ENCODE measurements at places on chromosomes 12 and 14. TPM values are rescaled to one million over a fixed set of nuclear protein-coding genes. Genes with fewer than 3 reads are reported as not detected.

The GUCY2C gene
- 0.04 TPM for polyA plus RNA-seq

The KRT82 gene
- polyA plus RNA-seq = not detected

The CAPZA3 gene
- polyA plus RNA-seq = not detected

The POTEM gene
- polyA plus RNA-seq = not detected

The ZCRB1 gene
- 15.5 TPM for polyA plus RNA-seq

The GRIP1 gene
- polyA plus RNA-seq = 0.22 TPM

The OR5AU1 gene
- not detected for polyA plus RNA-seq

The ASIC1 gene
- not detected for polyA plus RNA-seq

The LAG3 gene
- not detected for polyA plus RNA-seq

The IL31 gene
- polyA plus RNA-seq = not detected

The AQP6 gene
- polyA plus RNA-seq = not detected

The MYH6 gene
- not detected for polyA plus RNA-seq

The KSR2 gene
- polyA plus RNA-seq = not detected

The VWF gene
- polyA plus RNA-seq = 0.03 TPM

The WIF1 gene
- not detected for polyA plus RNA-seq

The FGF6 gene
- polyA plus RNA-seq = not detected

The PLEKHH1 gene
- 0.37 TPM for polyA plus RNA-seq

The SCARB1 gene
- polyA plus RNA-seq = 30.0 TPM

The SPATA7 gene
- 0.59 TPM for polyA plus RNA-seq

The PRIMA1 gene
- not detected for polyA plus RNA-seq

The HIGD1C gene
- polyA plus RNA-seq = not detected

The TSPAN19 gene
- not detected for polyA plus RNA-seq

The CLEC4A gene
- polyA plus RNA-seq = 6.1 TPM

The UTP20 gene
- polyA plus RNA-seq = 4.1 TPM

The HOXC9 gene
- not detected for polyA plus RNA-seq

The CMKLR1 gene
- 0.06 TPM for polyA plus RNA-seq

The AQP2 gene
- not detected for polyA plus RNA-seq

The CPNE6 gene
- polyA plus RNA-seq = 0.10 TPM

The MYF6 gene
- polyA plus RNA-seq = not detected

The PRH2 gene
- polyA plus RNA-seq = 2.6 TPM

The CRY1 gene
- polyA plus RNA-seq = 4.5 TPM

The SLCO1B1 gene
- not detected for polyA plus RNA-seq

The TMEM63C gene
- 0.63 TPM for polyA plus RNA-seq

The KRT77 gene
- polyA plus RNA-seq = not detected

The C14orf39 gene
- not detected for polyA plus RNA-seq

The RPGRIP1 gene
- 0.22 TPM for polyA plus RNA-seq
